ENCODE measurements at places on chromosomes 6 and 20.
A peak's percentile ranks its signal among the peaks of the same experiment; 100 is the strongest.

DNA sequence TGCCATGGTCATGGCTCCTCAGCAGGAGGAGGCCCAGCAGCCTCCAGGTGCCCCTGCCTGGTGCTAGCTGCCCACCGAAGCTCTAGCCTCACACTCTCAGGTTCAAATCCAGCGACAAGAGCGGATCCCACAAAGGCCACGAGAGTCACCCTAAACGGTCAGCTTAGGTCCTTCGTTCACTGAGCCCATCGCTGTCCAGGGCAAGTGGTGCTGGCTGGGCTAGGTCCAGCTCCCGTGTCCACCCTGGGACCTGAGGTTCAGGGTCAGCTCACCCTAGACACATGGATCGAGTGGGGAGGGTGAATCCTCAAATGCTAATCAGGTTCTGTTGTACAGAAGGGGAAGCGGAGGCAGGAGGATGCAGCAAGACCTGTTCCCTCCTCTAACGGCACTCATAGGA lies 171.9 kb upstream of the SULF2 start:
- DNase-seq = no peak

GRCh38 chr6:107634324-107635056 lies 144.6 kb downstream of the SOBP start:
- DNase-seq = no peak

- DNase-seq = peak; percentile 79
These were observed 15.8 kb upstream of the MAP7 start for GRCh38 chr6:136566007-136566487.

DNA sequence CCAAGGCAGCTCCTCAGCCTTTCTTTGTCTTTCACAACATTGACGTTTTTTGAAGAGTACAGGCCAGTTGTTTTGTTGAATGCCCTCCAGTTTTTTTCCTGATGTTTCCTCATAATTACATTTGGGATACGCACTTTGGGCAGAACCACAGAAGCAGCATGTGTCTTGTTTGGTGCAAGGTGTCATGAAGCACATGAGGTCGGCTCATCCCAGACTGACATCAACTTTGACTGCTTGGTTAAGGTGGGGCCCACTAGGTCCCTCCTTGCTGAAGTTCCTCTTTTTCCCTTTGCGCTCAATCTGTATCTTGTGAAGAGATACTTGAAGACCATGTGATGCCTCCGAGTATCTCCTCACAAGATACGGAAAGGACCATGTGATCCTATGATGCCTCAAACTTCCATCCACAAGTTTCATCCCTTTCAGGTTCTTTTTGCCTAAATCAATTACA lies 10.5 kb downstream of the SNAI1 start:
- peak; percentile 61 for DNase-seq

GRCh38 chr20:15682690-15683089 lies 890.6 kb downstream of the KIF16B start:
- DNase-seq = no peak

DNA sequence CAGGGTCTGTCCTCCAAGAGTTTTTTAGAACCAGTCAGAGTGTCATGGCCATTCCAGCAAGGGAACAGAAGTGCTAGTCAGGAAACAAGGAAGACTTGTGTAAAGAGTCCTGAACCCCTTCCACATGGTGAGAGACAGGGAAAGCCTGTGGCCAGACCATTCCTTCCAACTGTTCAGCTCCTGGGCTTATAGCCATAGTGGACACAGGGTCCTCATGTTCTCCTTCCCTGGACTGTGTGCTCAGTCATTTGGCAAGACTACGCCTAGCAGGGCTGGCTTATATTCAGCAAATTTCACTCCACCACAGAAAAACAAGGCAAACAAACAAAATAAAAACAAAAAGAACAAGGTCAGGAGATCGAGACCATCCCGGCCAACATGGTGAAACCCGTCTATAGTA lies 60.5 kb downstream of the NRN1 start:
- no peak for DNase-seq

- DNase-seq = no peak
These were observed 33.8 kb upstream of the LCA5 start for GRCh38 chr6:79571030-79571367.

DNA sequence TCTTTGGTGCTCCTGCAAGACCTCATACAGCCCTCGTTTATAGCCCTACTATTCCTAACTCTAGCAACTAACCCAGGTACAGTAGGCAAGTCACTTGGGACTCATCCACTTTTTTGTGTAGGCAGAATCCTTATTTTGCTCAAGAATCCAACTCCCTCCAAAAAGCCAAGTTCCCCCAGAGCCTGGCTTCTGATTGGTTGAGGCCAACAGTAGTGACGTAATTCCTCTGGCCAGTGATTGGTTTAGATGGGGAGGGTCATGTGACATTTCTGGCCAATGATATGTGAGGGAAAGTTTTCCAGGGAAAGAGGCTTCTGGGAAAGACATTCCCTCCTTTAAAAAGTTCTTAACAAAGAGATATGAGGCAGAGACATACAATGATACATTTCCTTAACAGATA lies 32.1 kb downstream of the KIAA1755 start:
- no peak for DNase-seq

DNA sequence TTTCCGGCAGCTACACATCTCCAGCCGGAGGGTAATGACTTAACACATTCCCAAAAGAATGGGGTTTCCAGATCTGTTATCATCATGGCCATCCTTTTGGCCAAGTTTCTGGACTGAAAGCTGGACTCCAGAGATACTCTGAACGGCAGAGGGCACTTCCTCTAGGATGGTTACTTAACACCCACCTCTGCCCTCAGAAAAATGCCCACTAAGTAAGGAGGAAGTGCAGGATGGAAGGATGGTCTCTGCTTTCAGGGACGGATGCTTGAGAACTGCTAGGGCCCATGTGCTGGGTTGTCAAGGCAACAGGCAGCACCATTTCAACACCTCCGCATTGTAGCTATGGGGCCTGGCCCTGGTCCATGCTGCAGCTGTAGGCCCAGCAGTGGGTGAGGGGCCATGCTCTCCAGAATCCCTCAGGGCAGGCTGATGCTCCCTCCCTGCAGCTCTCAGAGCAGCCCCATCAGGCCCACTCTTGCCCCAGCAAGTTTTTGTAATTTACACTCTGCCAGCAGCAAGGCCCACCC lies 16.5 kb upstream of the TGM3 start:
- no peak for DNase-seq

DNA sequence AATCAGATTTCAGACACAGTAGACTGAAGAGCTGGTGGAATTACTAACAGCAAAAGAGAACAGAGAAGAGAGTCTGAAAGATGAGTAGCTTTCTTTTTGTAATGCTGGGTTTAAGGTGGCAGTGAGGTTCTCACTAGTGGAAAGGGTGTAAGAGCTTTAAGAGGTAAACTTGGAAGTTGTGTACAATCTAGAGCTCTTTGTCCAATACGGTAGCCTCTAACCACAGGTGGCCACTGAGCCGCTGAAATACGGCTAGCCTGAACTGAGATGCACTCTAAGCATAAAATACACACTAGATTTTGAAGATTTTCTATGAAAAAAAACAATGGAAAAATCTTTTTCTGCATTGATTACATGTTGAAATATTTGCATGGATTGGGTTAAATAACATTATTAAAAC lies 4.0 kb downstream of the ELOVL2 start:
- DNase-seq = no peak

DNA sequence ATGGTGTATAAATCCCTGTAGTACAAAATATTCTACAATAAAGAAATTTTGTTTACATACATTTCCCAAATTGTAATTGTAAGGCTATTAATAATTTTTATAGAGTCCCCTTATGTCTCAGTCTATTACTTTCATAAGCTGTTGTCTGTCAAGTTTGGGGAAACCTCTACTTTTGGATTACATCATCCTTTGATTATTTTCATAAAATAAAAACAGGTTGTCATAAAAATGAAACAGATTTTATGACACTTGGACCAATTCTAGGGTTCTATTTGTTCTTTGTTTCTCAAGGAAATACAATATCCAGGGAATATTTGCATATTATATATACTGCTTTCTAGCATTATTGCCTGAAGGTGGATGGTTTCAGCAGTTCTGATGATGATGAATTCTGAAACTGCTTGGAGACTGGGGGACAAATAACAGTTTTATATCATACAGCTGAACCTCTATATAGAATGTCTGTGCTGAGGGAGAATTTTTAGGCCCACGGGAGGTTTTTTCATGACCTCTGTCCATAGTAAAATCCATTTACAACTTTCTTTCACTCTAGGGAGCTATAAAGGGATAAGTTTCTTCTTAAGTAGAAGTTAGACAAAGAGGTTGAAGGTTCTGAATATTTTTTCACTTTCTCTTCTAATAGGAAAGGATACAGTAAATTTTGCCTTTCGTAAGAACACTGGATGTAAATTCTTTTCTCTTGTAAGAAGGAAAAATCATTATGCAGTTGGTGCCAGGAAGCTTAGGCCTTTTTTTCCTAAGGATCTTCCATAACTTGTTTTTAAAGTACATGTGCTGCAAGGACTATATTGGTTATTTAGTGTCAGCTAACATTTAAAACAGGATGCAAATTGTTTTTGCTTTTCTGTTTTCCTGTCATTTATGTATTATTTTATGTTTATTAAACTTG lies 58.0 kb downstream of the CD2AP start:
- DNase-seq = no peak

- no peak for DNase-seq
These were observed 904.3 kb upstream of the FLRT3 start for GRCh38 chr20:15241681-15242080.

DNA sequence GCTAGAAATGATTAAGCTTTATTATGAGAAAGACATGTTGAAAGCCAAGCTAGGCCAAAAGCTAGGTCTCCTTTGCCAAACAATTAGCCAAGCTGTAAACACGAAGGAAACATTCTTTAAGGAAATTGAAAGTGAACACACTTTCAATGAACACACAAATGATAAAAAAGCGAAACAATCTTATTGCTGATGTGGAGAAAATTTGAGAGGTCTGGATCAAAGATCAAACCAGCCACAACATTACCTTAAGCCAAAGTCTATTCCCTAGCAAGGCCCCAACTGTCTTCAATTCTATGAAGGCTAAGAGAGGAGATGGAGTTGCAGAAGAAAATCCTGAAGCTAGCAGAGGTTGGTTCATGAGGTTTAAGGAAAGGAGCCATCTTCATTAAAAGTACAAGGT lies 40.2 kb upstream of the DEFB112 start:
- no peak for DNase-seq

- no peak for DNase-seq
These were observed 35.1 kb downstream of the RRBP1 start for GRCh38 chr20:17646961-17647301.

DNA sequence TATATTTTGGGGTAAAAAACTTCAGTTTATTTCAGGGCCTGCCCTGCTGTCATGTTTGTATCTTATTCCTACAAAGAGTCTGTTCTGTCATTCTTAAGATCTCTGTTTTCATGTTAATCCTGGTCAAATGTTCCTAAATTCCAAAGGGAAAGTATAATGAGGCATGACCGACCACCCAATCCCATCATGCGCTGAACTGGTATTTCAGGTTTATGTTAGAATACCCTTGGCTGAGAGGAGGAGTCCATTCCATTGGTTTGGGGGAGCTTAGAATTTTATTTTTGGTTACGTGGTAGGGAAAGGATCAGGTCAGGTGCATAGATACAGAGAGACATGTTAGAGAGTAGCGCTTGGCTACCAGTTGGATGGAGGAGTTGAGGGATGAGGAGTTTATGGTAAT lies 25.7 kb downstream of the CFAP61 start:
- DNase-seq = no peak

- DNase-seq = no peak
These were observed 340.0 kb upstream of the JAG1 start for GRCh38 chr20:11013801-11014200.

- no peak for DNase-seq
These were observed 9.2 kb upstream of the SCGN start for GRCh38 chr6:25642667-25643328.

DNA sequence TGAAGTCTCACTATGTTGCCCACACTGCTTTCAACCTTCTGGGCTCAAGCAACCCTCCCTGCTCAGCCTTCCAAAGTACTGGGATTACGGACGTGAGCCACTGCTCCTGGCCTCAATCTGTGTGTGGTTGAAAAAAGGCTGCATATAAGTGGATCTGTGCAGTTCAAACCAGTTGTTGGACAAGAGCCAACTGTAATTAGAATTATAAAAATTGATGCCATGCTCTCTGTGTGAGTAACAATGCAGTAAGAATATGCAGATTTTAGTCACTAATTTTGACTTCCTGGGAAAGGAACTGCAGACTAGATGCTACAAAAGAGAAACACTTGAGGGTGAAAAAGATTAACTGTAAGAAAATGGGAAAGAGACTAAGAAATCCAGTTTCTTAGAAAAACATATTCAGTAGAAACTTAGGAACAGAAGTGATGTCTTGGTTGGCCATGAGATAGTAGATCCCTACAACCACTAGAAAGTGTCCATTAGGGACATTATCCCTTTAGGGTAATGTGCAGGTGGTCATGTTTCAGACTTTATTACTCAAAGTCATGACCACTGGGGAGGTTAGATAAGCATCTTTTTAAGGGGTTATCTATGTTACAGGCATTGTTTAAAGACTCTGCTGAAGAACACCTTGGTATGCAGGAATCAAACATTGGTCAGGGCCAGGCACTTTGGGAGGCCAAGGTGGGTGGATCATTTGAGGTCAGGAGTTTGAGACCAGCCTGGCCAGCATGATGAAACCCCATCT lies 26.3 kb downstream of the ITCH start:
- DNase-seq = peak; percentile 19

DNA sequence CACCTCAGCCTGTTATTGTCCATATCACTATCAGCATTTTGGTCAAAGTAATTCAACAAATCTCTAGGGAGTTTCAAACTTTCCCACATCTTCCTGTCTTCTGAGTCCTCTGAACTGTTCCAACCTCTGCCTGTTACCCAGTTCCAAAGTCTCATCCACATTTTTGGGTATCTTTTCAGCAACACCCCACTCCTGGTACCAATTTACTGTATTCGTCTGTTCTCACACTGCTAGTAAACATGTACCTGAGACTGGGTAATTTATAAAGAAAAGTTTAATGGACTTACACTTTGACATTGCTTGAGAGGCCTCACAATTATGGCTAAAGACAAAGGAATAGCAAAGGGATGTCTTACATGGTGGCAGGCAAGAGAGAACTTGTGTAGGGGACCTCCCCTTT lies 224.2 kb downstream of the ADGRB3 start:
- DNase-seq = no peak

DNA sequence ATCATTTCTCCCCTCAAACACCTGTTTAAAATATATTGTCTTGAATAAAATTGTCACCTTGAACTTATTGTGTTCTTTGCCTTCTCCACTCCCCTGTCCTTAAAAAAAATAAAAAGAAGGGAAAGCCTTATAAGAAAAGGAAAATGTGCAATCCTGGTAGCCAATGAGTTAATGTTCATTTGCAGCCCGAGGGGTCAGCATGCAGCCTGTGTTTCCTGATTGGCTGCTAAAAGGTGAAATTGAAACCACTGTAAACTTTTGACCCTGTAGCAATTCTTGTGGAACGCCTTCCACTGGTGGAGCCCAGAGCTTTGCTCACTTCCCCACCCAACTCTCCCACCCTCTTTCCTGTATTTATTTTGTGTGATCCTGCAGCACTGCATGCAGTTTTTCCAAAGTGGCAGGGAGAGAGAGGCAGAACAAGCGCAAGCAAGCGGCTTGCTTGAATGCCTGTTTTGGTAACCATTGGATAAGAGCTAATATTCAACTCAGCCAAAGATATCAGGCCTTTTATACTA lies 74.9 kb downstream of the NCOA3 start:
- peak; percentile 66 for DNase-seq
